ENCODE measurements at places on chromosomes 7 and 10.

GRCh38 chr10:3065622-3066021, 1.7 kb upstream of the PFKP start:
- DNase-seq, result no peak

DNA sequence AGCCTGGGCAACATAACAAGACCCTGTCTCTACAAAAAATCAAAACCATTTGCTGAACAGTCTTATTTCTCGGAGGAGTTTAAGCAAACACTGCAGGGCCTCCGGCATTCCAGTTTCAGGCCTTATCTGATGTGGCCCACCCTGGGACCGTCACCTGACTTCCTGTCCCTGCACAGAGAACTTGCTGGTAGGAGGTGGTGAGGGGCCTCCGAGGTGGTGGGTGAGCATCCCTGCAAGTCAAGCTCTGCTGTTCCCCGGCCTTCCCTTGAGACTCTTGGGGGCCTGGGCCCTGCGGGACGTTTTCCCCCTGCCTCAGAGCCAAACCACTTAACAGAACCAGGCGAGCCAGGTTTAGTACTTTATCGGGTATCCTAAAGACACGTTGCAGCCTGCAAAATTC, 44.5 kb upstream of the AP5Z1 start:
- no peak for DNase-seq

DNA sequence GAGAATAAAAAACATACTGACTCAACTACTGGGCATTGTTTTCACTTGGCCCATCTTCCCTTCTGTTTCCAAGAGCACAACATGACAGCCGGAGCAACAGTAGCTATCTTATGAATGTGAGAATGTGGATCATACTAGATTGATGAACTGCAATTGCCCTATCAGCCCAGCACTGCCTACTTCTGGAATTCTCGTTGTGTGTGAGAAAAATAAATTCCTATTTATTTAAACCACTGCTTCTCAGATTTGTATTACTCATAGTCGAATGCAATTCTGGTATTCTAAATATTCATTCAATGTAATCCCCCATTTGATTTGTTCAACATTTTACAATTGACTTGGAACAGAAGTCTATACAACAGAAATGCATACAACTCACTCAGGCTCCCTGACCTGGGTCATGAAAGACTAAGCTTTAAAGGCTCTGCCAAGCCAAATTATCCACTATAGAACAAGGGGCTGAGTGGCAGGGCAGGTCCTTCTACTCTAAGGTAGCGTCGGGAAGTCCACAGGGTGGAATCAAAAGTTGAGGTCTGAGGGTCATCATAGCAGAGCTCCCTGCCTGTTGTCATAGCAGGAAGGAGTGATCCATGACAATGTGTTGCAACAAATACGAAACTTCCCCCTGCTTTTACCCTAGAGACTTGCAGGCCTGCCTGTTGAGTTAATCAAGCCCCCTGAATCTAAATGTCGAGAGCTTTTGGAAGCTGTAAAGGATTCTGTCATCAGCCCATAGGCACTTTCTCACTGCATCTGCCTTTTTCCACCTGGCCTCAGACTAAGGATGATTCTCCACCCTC, 12.4 kb upstream of the JAZF1 start:
- DNase-seq, result no peak

DNA sequence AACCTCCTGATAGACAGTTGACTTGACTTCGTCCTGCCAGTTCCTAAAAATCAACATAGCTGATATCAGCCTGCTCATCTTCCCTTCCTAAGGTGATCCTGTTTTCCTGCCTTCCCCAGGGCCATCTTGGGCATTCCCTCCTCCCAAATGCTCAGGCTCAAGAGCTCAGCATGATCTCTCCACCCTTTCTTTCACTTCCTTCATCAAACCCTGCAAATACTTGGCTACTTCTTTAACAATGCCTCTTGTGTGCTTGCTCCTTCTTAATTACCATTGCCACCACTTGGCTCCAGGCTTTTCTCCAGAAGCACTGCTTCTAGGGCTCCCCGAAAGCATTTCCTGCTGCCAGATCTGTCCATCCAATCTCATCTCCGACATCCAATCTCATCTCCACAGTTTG, 7.3 kb downstream of the FSCN3 start:
- DNase-seq, result no peak

GRCh38 chr7:149823191-149823630, 15.0 kb upstream of the ZNF862 start:
- DNase-seq, result no peak

- no peak for DNase-seq
Observed at GRCh38 chr7:94838717-94839116, 68.7 kb upstream of the PPP1R9A start.

DNA sequence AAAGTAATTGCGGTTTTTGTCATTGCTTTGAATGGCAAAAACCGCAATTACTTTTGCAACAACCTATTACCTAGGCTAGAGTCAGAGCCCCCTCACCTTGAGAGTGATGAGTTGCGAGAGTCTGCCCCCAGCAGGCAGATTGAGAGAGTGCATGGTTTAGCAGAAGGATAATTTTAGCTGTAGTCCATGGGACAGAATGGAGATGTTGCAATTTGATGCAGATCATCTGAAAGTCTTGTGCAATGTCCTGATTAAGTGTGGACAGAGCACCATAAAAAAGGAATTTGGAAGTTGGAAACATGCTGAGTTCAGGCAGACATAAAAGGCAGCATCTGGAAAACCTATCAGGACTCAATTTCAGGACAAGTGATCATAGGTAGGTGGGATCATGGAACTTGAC, 48.7 kb downstream of the GPR141 start:
- DNase-seq, result no peak

- DNase-seq, result no peak
Observed at GRCh38 chr7:137881607-137882260, 35.0 kb upstream of the DGKI start.

DNA sequence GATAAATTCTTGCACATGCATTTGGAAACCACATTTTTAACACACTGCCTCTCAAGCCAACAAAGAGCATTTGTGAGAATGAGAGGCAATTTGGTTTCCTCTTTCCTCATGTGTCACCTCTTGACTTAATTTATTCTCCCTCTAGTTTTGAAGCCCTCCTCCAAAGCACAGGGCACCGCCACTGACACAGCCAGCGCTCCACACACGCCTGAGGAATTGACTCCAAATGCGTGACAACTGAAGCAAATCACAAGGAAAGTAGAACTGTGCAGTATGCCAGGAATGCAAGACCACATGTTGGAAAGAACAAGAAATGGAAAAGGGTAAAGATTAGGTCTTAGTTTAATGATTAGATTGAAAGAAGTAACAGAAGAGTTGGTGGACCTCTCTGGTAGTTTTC, 173.3 kb downstream of the LSM5 start:
- no peak for DNase-seq

DNA sequence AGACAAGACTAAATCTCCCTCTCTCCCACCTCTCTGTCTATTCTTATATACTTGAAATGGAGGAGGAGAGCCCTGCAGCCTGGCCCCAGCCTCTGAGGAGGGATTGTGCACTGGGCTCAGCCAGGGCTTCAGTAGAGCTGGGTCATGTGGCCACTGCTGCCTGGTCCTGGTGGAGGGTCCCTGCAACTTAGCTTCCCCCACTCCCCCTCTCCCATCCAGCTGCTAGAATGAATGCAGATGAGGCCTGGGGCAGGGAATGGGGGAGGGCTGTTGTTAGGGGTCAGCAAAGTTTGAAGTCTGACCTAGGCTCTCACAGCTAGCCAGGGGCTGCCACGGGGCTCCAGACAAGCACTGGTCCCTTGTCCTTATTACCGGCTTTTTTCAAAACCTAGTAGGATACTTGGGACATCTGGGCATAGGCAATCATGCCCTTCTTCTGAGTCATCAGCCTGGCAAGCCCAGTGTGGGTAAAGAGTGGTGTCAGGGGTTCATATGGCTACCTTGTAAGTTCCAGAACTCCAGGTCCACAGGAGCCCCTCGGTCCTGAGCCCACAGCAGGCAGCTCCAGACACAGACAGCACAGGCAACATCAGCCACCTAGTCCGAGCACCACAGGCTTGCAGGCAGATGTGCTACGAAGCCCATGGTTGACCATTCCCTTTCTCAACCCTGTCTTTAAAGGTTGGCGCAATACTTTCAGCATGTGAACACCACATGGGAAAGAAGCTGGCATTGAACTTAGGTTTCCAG, 12.8 kb upstream of the CXCL12 start:
- no peak for DNase-seq

DNA sequence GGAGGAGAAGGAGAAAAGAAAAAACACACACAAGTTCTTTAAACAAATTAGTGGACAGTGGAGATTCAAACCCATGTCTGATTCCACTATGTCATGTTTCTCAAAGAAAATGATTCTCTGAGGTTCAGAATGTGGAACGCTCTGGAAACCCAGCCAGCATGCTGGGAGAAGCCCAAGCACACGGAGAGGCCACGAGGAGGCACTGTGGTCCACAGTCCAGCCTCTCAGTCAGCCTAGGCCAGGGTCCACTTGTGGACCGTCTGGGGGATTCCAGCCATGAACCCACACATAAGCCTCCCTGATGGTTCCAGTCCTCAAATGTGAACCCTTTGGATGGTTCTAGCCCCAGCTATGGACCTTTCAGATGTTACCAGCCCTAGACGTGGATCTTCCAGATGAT, 73.4 kb downstream of the CAV1 start:
- no peak for DNase-seq

DNA sequence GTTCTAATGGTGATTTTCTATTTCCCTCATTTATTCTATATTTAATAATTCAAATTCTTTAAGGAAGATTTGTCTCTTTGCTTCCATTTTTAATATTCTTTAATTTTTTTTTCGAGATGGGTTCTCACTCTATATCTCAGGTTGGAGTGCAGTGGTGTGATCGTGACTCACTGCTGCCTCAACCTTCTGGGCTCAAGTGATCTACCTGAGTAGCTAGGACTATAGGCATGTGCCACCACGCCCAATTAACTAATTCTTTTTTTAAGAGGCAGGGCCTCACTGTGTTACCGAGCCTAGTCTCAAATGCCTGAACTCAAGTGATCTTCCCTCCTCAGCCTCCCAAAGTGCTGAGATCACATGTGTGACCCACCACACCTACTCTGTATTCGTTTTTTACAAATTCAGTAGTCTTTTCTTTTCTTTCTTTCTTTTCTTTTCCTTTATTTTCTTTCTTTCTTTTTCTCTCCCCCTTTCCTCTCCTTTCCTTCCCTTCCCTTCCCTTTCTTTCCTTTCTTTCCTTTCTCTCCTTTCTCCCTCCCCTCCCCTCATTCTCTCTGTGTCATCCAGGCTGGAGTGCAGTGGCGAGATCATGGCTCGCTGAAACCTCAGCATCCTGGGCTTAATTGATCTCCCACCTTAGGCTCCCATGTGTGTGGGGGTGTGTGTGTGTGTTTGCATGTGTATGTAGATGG, 323.1 kb downstream of the ADK start:
- no peak for DNase-seq

- DNase-seq, result no peak
Observed at GRCh38 chr7:37052705-37053104, 328.4 kb upstream of the AOAH start.

Measured in kidney epithelial cell (primary cell).